ENCODE measurements at places on chromosomes 4 and X.

- no peak for DNase-seq
These were observed 6.2 kb downstream of the MSX1 start for GRCh38 chr4:4865705-4866123.

DNA sequence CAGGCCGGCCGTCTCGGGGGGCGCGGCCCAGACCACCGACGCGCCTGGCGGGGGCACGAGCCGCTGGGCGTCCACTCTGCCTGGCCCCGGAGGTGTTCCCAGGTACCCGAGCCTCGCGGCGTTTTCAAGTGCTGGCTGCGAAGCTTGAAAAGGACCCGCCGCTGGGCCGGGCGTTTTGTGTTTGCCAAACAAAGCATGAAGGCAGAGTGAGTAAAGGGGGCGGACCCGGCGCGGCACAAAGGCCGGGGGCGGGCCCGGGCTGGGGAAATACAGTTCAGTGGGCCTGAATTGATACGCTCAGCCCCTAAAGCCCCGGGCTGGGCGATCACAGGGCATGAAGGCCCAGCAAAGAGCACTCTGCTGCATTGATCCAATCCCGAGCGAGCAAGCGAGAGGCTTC lies 65.4 kb downstream of the SOX3 start:
- DNase-seq: no peak

DNA sequence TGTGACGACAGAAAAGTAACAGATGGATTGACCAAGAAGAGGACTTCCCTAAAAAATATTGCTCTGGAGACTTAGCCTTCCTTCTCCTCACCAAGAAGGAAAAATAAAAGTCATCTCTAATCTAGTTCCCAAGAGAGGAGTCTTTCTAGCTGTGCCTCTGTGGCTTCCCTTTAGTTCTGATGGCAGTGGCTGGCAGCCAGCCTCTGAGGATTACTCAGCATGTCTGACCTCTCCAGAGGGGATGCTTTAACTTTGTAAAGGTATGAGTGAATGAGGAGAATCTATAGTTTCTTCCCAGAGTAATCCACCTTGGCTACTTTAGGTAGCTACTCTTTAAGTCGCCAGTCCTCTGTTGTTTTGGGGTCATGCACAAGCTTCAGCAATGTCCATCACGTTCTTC lies 163.9 kb upstream of the KIT start:
- DNase-seq: no peak

DNA sequence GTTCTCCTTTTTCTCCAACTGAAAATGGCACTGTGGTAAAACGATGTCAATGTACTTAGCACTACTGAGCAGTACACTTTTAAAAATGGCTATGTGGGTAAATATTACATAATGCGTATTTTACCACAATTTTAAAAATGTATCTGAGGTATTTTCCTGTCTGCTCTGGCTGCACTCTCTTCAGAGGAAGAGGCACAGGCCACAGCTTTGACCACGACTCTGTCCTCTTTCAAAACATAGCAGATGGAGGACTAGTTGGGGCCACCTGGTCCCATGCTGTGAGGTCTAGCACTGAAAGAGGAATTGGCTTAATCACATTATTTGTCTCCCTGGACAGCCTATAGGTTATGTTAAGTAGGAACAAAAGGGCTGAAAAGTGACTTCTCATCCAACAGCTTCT lies 5.2 kb downstream of the KCNE5 start:
- DNase-seq: no peak

DNA sequence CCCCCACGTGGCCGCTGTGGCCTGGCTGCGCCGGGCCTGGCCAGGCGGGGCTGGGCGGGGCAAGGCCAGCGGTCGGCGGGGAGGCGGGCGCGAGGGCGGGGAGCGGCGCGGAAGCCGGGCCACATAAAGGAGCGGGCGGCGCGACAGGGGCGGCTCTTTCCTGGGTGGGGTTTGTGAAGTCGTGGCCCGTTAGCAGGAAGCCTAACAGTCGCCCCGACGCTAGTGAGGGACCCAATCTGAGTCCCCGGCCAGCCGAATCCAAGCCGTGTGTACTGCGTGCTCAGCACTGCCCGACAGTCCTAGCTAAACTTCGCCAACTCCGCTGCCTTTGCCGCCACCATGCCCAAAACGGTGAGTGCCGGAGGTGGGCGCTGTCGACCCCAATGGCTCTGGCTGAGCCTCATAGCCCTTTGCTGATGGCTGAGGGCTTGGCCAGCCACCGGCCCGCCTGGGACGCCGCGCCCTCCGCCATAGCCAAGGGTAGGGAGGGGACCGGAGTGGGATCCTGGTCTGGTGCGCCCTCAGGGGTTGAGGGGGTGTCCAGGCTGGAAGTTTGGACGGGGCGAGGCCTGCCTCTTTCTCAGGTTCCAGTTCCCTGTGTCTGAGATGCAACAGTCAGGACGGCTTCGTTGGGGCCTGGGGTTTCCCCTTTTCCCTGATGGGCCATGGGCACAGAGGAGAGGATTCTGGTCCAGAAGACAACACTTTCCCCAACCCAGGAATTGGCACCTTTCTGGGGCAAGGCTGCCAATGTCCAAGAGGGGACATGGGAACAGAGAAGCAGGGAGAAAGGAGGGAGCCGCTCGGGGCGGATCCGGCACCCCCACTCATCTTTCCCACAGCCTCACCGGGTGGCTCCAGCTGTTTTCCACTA lies at the start of gene MSN:
TSS of gene MSN (plus strand) at position 152 of the 874 bp plus-strand sequence. CDS start at position 340, 188 bp downstream.
- peak; percentile 85 for DNase-seq

DNA sequence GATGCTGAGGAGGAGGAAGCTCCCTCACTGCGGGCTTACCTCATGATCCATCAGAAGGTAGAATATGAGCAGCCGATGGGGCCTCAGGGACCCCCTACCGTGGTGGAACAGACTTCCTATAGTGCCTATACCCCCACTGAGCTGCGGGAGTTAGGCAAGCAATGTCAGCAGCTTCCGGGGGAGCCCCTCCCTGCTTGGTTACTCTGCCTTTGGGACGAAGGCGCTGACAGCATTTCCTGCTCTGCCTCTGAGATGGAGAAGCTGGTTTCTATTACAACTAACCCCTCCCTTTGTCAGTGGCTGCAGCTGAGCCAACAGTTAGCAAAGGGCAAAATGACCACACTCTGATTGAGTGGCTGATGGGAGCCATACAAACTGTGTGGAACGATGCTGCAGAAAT lies 430.7 kb downstream of the IDS start:
- DNase-seq: no peak

- DNase-seq: no peak
These were observed 56.9 kb upstream of the ADRA2C start for GRCh38 chr4:3709061-3709845.

DNA sequence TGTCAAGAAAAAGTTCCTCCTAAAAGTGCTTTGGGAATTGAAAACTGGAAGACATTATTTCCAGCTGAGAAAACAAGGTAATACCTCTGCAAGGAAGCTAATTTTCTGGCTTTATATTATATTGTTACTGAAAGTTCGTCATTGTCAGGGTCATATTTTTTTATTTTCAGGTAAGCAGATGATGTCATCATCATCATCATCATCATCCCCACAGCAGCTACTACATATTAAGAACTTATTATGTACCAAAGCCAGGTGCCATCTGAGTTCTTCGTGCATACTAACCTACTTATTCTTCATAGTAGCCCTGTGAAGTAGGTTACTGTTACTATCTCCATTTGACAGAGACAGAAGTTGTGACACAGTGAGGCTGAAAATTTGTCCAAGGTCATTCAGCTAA lies 52.9 kb upstream of the MND1 start:
- DNase-seq: no peak

All from Karpas-422 (cell line).